ENCODE measurements at places on chromosomes 3 and 15.

GRCh38 chr3:52246264-52246620 lies 683 bp downstream of the PPM1M start:
- DNase-seq, result no peak

GRCh38 chr3:30662836-30663235 lies 56.4 kb downstream of the TGFBR2 start:
- DNase-seq, result no peak

DNA sequence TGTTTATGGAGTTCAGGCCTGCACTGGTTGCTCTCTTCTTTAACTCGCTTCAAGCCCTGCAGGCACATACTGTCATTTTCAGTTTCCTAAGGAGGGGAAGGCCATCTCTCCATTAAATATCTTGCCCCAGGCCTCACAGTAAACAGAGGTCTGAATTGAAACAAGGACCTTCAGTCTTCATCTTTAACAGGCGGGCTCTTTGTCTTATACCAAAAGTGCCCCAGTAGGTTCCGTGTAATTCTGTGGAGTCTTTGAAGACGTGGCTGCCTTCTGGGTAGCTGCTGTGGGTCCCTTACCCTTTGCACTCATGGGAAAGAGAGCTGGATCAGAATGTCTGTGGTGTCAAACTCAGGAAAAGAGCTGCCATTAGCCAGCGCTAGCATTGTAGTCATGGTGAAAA lies 161.2 kb downstream of the APBA2 start:
- no peak for DNase-seq

- no peak for DNase-seq
Measured at GRCh38 chr3:55166576-55167555, 239.0 kb upstream of the LRTM1 start.

GRCh38 chr3:113948015-113948917 lies 453 bp downstream of the ZDHHC23 start:
- DNase-seq, result no peak

DNA sequence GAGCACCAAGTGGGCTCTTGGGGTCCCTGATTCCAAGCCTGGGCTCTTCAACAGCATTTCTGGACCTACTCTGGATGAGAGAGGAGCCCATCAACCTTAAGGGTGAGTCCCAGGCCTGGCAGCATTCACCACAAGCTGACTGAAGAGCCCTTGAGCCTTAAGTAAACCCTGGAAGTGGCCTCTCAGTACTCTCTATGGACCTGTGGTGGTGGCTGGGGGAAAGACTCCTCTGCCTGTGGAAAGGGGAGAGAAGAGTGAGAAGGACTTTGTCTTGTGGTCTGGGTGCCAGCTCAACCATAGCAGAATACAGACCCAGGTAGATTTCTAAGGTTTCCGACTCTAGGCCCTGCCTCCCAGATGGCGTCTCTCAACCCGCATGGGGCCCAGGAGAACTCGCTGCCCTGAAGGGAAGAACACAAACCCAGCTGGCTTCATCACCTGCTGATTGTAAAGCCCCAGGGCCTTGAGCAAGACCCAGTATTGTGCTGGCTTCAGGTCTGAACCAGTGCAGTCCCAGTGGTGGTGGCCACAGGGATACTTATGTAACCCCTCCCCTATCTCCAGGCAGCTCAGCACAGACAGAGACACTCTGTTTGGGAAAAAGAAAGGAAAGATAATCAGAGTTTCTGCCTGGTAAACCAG lies 71.4 kb downstream of the TFDP2 start:
- DNase-seq, result no peak

DNA sequence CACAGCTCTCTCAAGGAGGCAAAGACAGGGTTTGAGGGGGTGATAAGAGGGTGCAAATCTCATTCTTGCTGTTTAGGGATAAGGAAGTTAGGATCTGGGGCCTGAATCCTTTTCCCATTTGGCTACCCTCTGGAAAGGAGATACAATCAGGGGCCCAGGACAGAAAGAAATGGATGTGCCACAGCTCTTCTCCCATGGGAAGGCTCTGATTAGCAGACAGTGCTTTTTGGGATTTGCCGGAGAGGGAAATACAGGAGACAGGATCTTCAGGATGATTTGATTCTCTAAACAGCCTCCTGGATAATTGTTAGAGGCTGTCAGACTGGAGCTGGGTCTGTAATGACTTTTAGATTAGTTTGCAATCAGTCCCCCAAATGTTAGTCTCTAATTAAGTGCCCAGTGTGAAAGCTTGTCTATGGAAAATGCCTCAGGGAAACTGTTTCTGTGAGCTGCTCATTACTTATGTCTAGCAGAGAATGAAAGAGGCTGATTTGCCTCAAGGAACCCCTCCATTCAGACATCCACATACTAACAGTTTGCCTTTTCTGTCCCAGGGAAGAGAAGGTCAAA lies 67.6 kb downstream of the COL6A5 start:
- DNase-seq, result no peak

GRCh38 chr3:6172871-6173642 lies 687.9 kb upstream of the GRM7 start:
- no peak for DNase-seq

All from NCI-H2081 treated with DMSO at 0.1 percent for 48 hours (cell line).